ENCODE measurements at places on chromosomes 16 and 17.
A peak's percentile ranks its signal among the peaks of the same experiment; 100 is the strongest.

DNA sequence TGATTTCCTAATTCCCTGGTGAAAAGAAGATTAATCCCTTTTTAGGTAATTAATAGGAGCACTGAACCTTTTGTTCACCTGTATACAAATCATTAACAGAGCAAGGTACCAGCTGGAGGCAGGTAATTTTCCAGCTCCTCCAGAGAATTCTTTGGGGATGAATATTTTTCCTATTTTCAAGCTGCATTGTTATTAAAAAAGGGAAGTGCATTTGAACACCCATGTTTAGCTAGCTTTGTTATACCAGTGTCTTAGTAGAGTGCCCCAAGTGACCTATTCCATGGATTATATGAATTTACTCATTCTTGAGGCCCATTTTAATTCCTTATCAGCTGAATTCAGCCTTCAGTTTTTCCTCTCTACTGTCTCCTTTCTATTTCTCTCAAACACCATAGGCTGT, 73.2 kb upstream of the GOT2 start:
- DNase-seq: no peak

GRCh38 chr16:68331879-68332410, 21.1 kb downstream of the PRMT7 start:
- no peak for DNase-seq

DNA sequence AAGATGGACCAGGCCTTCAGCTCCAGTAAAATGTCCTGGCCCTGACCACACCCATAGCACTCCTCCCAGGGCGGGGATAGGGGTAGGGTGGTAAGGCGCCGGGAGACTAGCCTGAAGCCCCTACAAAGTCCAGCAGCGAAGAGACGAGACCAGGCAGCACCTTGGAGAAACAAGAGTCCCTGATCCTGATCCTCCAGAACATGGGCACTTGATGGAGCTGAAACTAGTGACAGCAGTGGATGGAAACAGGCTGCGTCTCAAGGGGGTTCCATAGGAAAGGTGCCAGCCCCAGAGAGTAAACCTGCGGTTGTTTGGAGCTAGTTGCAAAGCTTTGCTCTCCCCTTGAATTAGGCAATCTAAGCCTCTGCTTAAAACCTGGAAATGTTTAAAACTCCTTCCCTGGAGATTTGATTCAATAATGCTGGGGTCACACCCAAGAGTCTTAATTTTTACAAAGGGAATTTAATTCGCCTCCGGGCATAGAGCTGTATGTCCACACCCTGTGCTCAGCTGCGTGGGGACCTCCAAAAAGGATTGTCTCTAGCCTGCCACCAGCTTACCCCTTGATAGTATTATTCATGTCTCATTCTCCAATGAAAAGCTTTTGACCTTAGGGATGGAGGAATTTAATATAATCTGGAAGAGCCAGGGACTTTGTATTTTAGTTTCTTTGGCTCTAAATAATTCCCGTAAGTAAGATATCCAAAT, 258.6 kb downstream of the PMP22 start:
- no peak for DNase-seq

GRCh38 chr17:37642681-37643080, 565 bp downstream of the DDX52 start:
- no peak for DNase-seq

DNA sequence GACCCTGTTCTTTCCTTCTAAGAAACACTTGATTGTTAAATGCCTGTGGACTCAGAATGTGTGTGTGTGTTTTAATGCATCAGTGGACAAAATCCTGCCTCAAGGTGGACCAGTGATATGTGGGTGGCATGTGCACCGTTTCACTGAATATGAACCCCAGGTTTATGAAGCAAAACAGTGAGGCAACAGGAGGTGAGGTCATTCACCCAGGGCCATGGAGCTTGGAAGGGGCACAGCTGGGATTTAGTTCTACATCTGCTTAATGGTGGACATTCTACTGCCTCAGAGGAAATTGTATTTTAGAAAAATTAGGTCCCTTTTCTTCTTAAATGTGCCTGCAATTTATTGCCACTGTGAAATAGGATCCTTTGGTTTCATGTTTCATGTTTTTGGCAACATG, 549.5 kb upstream of the EEF2KMT start:
- DNase-seq: no peak

DNA sequence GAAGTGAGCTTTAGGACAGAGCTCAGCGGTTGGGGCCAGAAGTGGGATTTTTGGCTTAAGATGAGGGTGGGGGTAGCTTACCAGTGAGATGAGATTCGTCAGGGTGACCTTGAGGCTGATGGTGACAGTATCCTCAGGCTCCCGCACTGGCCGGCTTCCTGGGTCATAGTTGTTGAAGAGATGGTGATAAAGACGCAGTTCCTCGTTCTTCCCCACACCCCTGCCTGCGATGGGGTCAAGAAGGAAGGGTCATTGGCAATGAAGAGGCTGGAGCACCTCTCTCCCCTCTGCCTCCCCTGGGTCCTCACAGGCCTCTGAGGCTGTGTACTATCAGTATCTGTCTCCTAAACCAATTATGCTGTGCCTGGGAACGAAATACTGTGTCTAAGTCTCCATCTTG, 358 bp downstream of the CHRNE start:
- no peak for DNase-seq

DNA sequence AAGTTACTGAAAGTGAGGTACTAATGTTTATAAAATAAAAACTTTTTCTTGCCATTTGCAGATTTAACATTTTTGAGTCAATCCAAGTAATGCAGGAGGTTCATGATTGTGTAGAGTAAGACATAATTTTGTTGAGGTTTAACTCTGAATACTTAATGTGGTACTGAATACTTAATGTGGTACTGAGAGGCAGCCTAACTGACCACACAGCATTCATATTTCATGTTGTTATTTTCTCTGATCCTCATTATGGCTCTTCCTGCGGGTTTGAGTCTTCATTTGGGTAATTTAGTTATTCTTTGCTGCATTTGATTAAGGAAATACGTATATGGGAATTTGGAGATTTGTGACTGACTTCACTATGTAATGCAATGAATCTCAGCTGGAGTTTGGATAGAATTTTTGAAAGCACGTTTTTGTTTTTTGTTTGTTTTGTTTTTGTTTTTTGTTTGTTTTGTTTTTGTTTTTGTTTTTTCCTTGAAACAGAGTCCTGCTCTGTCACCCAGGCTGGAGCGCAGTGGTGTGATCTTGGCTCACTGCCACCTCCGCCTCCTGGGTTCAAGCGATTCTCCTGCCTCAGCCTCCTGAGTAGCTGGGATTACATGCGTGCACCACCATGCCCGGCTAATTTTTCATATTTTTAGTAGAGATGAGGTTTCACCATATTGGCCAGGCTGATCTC, 3.8 kb downstream of the SF3B3 start:
- no peak for DNase-seq

- DNase-seq: no peak
Measured at GRCh38 chr17:81417879-81418709, 22.8 kb downstream of the BAHCC1 start.

- no peak for DNase-seq
Measured at GRCh38 chr17:68577497-68577821, 23.7 kb downstream of the FAM20A start.

DNA sequence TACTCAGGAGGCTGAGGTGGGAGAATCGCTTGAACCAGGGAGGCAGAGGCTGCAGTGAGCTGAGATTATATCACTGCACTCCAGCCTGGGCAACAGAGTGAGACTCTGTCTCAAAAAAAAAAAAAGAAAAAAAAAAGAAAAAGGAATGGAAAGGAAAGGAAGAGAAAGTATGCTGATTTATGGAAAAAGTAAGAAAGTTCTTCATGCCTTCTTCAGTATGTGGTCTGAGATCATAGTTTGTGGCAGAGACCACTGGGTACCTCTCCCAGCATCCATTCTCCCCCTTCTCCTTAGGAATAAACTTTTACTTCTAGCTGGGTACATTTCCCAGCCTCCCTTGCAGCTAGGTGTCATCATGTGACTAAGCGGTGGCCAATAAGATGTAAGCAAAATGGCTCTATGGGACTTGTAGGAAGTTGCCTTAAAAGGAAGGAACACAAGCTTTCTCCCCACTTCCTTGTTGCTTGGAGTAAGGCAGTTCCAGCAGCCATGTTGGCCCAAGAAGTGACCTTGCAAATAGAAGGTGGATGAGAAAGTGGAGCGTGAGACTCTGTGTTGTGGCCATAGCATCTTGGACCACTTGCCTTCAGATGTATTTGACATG, 26.1 kb upstream of the XPO6 start:
- no peak for DNase-seq

DNA sequence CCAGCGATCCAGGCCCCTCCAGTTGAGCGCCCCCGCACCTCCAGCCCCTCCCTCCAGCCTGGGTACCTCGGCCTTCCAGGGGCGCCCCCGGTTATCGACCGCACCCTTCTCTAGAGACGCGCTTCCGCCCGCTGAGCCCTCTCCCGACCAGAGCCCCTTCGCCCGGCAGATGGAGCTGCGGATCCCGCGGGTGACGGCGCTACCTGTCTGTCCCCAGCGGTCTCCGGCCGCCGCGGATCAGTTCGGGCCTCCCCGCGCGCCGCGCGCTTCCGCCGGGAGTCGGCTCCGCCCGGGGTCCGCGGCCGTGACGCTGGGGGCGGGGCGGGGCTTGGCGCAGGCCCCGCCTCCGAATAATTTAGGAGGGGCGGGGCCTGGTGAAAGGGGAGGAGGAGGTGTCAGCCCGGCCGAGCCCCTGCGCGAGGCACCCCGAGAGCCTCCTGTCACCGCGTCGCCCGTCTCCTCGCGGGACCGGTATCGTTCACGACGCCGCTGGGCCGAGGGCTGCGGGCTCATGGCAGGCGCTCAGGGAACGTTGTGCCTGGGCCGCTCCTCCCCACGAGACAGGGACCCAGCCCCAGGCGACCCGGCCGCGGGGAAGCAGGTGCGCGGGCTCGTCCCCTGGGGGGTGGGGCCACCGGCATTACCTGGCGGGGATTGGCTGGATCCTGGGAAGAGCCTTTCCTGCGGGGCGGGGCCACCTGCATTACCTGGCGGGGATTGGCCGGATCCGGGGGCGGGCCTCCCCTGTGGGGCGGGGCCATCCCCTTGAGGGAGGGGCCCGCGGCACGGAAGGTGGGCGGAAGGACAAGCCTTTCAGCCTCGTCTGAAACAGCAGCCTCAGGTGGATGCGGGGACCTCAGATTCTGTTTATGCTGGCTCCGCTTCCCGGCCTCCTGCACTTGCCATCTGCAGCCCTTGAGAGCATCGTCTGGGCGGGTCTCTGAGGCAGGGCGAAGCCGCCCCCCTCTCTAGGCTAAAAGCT, at the start of gene SPATA2L:
SPATA2L (minus strand) TSS at position 281 of the 982 bp plus-strand sequence. CDS start 473 bp downstream, outside the sequence.
- peak; percentile 52 for DNase-seq

DNA sequence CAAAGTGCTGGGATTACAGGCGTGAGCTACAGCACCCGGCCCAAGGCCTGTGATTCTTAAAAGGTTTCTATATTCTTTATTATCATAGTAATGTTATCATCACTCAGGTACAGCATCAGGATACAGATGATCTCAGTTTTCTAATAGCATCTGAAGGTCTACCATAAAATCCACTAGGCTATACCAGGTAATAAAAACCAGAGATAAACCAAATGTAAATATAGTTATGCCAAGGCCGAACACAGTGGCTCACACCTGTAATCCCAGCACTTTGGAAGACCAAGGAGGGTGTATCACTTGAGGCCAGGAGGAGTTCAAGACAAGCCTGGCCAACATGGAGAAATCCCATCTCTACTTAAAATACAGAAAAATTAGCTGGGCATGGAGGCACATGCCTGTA, 53.8 kb downstream of the SYNRG start:
- DNase-seq: no peak

DNA sequence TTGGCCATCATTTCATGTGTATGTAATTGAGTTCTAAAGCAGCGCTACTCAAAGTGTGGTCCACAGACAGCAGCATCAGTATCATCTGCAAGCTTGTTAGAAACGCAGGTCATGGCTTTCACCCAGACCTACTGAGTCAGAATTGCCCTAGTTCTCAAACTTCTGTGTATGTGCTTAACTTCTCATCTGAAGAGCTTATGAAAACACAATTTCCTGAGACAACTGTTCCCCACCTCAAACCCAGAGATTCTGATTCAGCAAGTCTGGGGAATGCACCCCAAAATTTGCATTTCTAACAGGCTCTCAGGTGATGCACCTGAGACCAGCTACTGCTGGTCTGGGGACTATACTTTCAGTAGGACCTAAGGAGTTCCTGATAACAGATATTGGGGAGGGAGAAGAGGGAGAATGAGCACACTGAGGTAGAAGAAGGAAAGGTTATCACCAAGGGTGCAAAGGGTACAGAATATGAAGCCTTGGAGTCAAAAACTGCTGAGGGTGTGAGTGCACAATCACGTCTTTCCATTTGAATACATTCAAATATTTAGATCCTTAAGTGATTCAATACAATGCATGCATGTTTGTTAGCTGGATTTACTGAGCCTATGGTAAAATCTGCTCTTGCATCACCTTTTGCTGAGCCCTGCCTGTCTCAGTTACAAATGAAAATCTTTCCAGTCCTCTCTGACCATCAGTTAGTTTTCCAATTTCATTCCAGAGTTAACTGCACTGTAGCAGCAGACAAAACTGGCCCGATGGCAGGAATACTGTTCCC, 29.2 kb upstream of the SKAP1 start:
- DNase-seq: no peak

- DNase-seq: no peak
Measured at GRCh38 chr16:72715267-72715666, 332.7 kb downstream of the ZFHX3 start.

DNA sequence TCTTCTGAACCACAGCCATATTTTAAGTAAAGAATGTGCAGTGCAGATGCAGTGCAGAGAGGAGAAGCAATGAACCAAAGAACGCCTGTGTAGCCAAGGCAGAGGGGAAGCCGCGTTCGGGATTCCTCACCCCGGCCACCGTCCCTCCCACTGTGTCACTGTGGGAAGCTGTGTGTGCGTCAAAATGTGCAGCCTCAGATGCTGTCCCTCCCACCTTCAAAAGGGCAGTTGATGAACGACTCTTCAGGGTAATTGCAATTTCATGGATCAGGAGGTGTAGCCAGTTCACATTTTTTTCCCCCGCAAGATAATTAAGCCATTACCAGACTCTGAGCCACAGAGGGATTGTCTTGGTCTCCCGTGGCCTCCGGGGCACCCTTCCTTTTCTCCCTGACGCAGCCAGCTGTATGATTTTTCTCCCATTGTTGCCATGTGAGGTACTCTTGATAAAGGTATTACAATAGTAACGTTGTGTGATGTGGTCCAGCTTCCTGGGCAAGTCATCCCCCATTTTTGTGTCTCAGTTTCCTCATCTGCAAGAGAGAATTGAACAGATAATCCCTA, 190.0 kb downstream of the FOXL1 start:
- DNase-seq: no peak

DNA sequence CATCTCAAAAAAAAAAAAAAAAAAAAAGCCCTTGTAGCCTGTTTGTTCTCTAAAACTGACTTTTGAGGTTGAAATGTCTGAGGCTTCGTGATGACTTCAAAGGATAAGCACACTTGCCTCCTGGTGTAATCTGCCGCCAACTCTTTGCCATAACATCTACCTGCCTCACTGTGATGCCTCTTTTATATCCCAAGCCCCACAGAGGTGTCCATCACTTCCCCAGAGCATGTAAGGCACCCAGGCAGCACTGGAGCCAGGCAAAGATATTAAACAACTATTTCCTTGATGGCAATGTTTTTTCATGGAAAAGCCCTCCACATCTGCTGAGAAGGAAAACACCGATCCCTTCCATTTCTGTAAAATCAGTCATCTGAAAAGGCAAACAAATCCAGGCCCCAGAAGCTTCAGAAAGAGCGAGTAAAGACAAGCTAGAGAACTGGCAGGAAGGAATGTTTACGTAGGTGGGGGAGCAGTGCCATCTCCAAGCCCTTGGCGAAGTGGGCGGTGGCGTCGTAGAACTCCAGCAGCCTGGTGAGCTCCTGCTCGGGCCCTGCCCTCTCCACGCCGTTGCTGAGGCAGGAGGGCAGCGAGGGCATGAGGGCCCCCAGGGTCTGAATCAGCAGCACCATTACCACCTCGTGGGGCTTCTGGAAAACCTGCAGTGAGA, 28.6 kb downstream of the COG7 start:
- DNase-seq: no peak
